ENCODE measurements at places on chromosomes 13 and 19. TPM values are rescaled to one million over a fixed set of nuclear protein-coding genes. Genes with fewer than 3 reads are reported as not detected.

DNA sequence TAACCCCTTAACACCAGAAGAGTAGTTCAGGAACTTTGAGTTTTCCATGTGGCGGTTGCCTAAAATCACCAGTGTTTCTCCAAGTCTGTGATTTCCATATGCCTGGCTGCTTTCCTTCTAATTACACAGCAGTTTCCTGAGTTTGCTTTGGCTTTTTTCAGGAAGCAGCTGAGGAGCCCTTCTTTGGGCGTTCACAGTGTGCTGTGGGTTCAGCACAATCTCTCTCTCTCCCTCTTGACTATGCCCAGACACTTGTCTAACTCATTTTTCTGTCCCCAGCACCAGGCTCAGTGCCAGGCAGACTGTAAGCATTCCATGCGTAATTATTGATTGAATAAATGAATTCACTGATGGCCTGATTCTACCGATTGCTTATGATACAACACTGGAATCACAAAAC, 19.7 kb downstream of the SCEL start:
- DNase-seq: no peak

DNA sequence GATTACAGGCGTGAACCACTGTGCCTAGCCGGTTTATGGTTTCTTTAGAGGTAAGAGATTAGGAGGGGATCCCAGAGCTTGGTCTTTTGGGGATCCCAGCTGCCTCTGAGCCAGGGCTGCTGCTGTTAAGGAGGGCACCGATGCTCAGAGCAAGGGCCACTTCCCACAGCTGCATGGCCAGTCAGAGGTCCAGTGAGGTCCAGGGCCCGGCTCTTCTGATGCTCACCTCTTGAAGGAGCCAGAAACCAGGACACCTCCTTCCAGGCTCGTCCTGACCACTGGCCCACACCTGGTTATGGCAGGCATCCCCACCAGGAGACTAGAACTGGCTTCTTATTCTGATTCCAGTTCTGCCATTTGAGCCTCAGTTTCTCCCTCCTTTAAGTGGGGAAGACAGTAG, 149.0 kb downstream of the TEX29 start:
- DNase-seq: no peak

- peak; percentile 83 for DNase-seq
These were observed 10.4 kb upstream of the ZSWIM4 start for GRCh38 chr19:13784731-13785452.

- peak; percentile 57 for DNase-seq
These were observed 65.6 kb upstream of the HTR2A start for GRCh38 chr13:46962281-46962941.

DNA sequence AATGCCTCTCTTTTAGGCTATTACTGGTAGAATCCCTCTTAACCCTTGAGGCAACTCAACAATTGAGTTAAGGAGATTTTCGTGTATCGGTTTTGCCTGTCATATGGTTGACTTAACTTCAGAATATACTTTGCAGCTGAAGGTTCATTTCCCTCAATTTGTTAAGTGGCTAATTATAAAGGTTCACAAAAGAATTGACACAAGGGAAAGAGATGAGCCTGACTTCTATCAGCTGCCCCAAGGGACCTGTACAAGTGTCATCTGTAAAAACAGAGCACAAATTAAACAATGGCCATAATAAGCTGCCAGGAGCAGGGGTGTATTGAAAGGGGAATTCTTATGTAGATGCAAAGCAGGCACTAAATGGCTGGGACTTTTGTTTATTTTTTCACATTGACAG, 334.8 kb upstream of the OBI1 start:
- DNase-seq: no peak

DNA sequence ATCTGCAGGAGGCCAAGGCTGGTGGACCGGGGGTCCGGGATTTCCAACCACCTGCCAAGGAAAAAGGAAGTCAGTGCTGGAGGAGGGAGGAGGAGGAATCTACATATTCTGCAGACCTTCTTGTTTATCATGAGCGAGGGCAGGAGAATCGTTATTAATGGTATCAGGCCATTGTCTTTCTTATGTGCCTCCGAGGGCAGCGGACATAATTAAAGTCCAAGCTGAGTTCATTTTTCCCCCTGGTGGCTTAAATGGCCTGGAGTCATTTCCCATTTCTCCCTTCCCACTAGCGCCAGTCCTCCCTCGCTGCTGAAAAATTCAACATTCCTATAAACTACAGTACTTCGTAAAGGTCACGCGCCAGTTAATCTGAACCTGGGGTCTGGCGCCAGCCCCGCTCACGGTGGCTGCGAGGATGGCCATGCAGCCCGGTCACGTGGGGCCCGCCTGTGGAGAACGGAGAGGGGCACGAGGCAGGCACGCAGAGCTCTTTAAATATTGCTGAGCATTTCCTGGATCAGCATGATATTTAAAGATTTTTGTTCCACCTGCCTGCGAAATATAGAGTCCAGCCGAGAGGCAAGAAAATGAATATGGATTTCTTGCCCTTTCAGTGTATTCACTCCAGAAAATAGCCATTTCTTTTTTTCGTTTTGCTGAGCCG, 85.2 kb upstream of the PCDH8 start:
- no peak for DNase-seq

GRCh38 chr19:12603714-12604113, 6.9 kb downstream of the ZNF490 start:
- DNase-seq: no peak

GRCh38 chr13:19927117-19927748, 31.3 kb upstream of the ZMYM2 start:
- peak; percentile 75 for DNase-seq

DNA sequence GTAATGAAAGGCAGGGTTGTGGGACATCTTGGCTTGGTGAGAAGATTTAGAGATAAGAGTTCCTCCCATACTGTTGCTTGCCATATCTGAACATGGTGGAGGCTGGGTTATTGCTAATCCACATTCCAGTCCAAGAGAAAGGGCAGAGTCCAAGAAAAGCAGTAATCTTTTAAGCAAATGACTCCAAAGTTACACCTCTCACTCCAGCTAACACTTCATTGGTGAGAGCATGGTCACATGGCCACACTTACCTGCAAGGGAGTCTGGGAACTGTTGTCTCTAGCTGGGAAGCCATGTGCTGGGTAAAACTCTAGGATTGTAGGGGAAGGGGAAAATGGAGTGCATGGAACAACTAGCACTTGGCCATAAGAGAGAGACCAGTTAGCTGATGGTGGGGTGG, 5.6 kb downstream of the C19orf81 start:
- no peak for DNase-seq

DNA sequence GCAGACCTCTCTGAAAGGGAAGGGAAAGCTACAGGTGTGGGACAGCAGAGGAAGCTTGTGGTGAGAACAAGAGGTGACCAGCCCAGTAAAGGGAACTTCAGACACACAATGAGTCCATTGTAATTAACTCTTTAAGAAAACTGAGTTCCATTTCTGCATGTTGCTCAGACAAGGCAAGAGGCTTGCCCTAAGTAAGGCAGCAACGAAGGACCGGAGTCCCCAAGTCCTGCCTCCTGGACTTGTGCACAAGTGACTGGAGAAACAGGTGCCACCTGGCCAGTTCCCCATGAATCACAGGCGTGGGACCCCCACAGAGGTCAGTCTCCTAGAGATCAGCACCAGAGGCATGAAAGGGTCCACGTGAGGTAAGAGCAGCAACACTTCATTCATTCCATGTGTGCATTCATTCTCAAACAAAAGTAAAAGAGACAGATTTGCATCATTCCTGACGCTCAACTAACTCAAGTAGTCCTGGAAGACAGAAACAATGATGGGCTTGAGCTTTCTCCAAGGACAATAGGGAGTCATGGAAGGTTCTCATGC, 14.7 kb upstream of the SIGLEC6 start:
- no peak for DNase-seq

- DNase-seq: no peak
These were observed 23.8 kb downstream of the ONECUT3 start for GRCh38 chr19:1777149-1777548.

- DNase-seq: no peak
These were observed 114.4 kb upstream of the TMTC4 start for GRCh38 chr13:100789025-100789424.

DNA sequence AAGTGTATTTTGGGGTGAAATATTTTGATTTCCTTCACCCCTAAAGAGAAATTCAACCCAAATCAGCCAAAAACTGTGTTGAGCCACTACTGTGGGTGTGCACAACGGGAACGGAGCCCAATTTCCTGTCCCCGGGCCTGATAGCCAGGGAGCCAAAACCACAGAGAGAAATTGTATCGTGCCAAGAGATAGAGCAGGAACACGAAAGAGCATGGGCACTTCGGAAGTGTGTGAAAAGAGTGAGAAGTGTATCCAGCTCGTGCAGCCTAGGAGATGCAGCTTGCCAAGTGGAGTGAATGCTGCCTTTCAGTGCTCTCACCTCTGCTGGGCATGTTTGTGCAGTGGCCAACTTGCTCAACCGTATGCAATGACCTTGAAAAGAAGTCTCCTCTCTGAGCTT, 19.4 kb upstream of the PLEKHF1 start:
- DNase-seq: no peak

DNA sequence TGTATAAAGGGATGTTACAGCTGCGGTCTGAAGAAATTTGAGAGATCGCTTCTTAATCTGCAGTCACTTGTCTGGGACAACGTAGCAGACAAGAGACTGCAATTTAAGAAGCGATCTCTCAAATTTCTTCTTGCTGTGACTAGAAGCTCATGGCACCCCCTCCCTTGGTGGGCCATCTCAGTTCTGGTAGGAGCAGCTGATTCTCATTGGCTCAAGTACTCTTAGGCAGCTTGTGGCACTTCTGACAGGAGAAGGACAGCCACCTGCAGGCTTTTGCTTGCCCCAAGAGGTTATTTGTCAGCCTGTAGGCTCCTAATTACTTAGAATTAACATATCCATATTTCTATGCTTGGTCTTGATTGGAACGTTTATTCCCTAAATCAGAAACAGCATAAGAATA, 503.0 kb downstream of the DCT start:
- DNase-seq: no peak

DNA sequence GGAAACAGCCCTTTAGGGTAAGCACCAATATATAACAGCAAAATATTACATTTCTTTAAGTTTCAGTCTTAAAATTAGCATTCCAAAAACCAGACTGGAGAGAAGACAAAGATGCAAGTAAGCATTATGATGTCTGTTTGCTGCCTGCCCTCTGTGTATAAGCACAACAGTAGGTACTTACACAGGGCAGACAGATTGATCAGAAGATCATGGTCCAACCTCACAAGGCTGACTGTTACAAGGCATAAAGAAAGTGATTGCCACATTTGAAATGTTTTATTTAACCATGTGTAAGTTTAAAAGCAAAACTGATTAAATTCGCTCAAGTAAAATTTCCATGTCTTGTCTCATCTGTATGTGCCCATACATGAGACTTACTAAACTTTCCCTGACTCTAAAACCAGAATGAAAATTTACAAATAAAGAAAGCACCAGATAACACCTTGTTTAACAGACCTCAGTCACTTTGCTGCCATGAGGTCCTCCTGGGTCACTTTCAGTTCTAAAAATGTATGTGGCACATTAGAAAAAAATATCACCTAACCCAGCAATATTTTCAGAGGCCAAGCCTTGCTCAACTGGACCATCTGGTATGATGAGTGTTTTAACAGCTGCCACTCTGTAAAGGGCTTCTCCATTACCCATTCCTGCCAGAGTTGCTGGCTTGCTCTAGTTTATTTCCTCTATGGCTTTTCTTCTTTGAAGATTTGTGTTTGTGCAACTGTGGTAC, 297.0 kb downstream of the RBM26 start:
- DNase-seq: no peak

DNA sequence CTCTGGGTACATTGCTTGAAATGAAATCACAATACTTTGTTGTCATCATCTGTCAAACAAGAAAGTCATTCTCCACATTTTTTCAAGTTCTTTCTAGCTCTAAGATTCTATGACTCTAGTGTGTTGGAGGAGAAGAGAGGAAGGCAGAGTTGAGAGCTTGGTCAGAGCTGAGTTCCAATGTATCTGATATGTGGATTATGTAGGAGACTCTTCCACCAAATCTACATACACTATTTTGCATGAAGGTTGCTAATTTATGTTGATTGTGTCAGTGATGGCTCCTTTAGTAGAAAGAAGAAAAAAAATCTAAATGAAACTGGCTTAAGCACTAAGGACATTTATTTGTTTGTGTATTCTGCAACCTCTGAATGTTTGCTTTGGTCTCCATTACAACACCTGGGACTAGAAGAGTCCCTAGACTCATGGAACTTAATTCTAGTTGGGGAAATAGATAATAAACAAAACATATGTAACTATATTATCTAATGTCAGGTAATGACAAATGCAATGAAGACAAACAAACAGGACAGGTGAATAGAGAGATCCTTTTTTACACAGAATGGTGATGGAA, 691.9 kb downstream of the UQCRFS1 start:
- no peak for DNase-seq

DNA sequence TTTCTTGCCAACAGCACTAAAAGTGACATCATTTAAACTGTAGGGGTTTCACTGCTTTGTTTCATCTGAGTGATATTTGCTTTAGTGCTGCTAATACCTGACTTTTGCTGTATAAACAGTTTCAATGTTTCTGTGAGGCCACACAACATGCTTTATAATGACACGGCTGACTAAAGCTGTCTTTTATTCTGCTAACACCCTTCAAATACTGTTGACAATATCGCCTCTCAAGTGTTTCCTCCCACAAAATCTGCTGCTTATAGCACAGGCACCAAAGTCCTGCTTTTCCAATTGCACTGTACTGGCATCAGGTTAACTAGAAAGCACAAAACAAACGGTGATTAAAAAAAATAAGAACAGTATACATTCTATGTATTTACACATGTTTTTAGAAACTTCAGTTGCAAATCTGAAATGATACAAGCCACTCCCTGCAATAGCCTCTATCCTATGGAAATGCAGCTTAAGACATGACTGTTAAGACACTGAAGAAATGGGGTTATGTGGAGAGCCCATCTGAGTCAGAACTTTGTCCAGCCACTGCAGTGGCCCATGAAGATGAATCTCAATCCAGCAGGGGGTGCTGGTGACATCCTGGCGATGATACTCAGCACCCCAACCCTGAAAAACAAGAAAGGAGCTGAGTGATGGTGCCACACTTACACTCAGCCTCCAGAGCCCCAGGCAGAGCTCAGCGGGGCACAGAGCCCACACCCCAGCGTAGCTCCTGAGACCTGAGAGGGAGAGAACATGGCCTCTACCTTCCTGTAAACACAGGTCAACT, 29.4 kb downstream of the RFXAP start:
- peak; percentile 64 for DNase-seq

DNA sequence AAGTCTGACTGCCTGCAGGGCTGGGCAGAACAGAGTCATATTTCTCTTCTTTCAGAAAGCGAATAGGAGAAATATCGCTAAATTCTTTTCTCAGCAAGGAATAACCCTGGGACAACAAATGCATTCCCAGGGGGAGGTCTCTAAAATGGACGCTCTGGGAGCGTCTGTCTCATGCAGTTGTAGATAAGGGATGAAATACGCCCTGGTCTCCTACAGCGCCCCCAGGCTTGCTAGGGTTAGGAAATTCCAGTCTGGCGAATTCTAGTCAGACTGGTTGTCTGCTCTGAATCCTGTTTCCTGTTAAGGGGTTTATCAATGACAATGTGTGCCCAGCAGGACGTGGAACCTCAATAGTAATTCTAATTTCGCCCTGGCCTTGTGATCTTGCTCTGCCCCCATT, 1214.1 kb downstream of the DIAPH3 start:
- no peak for DNase-seq

GRCh38 chr13:111347438-111347837, 27.0 kb downstream of the TEX29 start:
- no peak for DNase-seq

Gene PSG2
- total RNA-seq: not detected

Gene NAPSA
- total RNA-seq: 2.3 TPM

Gene SOHLH2
- not detected for total RNA-seq

Gene WDR87
- not detected for total RNA-seq

Gene SEMA6B
- total RNA-seq: not detected

Gene F2RL3
- not detected for total RNA-seq

Gene KMT2B
- 15.3 TPM for total RNA-seq

All from Karpas-422 (cell line).